Memory B cell (primary cell): ENCODE measurements at places on chromosomes 2 and 18.

DNA sequence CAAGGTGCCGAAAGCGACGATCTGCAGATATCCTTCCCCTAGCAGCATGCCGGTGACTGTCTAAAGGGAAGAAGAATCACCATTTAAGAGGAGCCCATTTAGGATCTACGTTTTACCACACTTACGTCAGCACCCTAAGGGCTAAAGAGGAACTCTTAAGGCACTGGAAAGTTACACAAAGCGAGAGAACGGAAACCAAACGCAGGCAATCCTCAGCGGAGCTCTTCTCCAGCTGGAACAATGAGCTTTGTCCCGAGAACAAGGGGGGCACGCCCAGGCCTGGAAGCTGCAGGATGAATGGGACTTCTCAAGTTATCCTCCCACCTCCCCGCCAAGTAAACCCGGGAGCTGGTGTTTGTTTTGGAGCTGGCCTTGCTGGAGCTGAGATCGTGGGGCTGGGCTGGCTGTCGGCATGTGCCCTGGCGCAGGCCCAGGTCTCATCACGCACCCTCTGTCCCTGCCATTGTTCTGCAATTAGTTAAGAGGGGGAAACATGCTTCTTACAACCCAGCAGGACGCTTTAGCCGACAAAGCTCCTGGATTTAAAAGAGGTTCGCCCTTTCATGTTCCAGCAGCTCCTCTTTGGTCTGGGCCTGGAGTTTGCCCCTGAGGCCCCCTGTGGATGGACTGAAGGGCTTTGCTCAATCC, 36.4 kb downstream of the PXDN start:
- no peak for DNase-seq

DNA sequence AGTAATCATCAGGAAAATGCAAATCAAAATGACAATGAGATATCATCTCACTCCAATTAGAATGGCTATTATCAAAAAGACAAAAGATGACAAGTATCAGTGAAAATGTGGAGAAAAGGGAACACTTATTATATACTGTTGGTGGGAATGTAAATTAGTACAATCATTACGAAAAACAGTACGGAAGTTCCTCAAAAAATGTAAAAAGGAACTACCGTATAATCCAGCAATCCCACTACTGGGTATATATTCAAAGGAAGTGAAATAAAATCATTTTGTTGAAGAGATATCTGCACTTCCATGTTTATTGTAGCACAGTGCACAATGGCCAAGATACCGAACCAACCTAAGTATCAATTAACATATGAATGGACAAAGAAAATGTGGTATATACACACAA, 52.4 kb upstream of the TEX51 start:
- no peak for DNase-seq

DNA sequence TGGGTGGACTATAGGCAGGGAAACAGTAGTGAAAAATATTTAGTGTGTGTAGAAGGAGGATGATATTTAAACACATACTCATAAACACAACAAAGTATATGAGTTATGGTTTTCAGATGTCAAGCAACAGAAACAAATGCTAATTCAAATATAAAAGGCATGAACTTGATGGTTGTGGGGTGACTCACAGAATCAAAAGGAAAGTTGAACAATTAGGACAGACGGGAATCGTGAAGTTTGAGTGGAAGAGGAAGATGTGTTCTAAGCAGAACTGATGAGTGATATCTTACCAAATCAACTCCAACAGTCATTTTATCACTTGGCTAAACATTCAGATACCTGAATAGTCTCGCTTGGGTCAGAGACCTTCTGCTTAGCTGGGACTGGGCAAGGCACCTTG, 53.6 kb upstream of the ITGA6 start:
- DNase-seq: no peak

- no peak for DNase-seq
Observed at GRCh38 chr18:49757513-49758262, 55.6 kb downstream of the ACAA2 start.

DNA sequence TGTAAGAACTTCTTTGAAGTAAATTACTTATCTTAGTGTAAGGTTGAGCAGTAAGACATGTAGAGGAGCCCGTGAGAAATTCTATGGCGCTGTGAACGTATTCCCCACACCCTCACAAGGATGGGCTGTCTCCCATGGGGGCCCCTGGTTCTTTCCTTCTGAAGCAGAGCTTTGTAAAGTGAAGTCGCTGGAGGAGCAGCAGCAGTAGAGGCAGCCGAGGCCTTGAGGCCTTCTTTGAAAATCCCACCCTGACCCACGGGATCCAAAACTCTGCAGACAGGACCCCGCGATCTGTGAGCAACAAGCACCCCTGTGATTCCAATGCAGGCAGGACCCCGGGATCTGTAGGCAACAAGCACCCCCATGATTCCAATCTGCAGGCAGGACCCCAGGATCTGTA, 23.8 kb upstream of the SNTG2 start:
- no peak for DNase-seq

DNA sequence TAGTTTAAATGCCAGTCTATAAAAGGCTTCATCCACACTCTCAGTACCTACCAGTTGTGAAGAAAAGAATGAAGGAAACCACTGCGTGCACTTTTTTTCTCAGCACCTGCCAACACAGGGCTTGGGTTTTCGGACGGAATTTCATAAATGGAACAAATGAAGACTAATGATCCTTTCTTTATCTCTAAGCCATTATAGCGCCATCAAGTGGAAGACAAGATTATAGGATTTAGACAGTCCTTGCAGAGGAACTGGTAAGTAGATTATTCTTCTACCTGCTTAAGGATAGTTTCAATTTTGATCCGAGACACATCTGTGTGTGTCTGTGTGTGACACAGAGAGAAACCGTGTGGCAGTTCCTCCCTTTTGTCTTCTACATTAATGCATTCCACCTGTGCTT, 245.6 kb downstream of the NRXN1 start:
- no peak for DNase-seq

- DNase-seq: no peak
Observed at GRCh38 chr2:145812165-145812554, 1292.2 kb upstream of the ZEB2 start.

DNA sequence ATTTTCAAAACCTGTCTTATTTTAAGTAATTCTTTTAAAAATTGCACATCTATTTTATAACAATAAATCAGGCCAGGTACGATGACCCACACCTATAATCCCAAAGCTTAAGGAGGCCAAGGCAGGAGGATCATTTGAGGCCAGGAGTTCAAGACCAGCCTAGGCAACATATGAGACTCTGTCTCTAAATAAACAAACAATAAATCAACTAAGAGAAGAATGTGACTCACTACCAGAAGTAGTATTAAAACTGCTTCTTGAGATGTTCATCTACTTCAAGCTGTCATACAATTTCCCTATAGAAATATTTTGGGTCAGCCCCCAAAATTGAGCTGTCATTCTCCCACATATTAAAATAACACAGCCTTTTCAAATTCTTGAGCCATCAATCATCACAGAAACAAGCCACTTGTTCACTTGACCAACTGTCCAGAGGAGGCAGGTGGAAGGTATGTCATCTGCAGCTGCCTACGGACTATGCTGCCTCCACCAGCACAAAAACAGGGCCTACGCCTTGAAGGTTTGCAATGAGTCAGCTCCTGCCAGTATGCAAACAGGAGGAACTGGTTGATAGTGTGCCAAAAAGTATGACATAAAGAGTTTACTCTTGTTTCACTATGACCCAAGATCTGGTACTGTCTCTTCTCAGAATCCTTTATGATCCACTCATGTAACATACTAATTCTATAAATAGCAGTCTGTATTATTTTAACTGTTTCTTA, 33.6 kb downstream of the KIDINS220 start:
- no peak for DNase-seq

DNA sequence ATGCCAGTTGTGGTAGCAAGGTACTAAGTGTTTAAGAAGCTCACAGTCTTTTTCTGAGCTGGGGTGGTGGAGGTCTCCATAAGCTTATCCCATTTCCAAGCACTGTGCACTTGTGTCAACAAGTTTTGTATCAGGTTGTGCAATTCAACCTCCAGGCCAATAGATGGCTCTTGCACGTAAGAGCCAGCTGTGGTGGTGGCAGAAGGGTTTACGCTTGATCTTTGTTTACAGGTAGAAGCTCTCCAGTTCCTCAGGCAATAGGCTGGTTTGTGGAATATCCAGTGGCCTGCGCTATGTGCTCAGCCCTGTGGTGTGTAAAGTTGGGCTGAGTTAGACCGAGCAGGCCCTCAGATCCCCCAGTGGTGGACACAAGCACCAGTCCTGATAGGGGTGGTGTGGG, 89.7 kb upstream of the CNTNAP5 start:
- no peak for DNase-seq

DNA sequence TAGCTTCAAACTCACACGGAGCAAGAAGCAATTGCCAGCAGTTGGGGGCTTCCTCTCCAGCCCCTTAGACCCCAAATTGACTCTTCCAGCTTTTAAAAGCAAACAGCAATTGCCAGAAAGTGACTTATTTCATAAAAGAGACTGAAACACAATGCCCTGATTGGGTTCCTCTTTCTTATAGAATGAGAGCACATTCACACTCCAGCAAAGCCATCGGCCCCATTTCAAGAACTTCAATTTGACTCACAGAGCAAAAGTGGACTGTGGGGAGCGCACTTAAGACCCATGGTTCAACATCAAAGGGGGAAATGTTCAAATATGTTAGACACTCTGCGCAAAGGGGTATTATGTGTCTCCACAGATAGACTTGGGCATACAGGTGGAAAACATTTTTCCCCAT, 484.7 kb downstream of the BCL11A start:
- DNase-seq: no peak

- no peak for DNase-seq
Observed at GRCh38 chr2:40470822-40471813, 19.2 kb upstream of the SLC8A1 start.

GRCh38 chr2:60356346-60356745, 197.1 kb downstream of the BCL11A start:
- no peak for DNase-seq

GRCh38 chr2:172215172-172215935, 112.7 kb upstream of the DLX2 start:
- no peak for DNase-seq

DNA sequence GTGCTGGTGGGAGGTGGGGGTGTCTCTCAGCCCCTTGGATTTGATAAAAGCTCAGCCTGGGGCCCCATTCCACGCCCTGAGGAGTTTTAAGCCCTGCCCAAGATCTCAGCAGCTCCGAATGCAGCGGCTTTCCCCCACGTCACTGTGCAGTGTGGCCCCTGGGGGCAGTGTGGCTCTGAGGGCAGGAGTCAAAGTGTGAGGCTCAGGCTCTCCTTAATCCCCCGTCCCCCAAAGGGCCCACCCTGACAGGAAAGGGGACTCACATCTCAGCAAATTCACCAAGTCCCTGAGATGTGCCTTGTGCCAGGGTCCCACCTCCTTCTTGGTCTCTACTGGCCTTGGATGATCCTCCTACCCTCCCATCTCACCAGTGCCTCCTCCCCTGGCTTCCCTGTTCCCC, 25.2 kb downstream of the NPPC start:
- no peak for DNase-seq

DNA sequence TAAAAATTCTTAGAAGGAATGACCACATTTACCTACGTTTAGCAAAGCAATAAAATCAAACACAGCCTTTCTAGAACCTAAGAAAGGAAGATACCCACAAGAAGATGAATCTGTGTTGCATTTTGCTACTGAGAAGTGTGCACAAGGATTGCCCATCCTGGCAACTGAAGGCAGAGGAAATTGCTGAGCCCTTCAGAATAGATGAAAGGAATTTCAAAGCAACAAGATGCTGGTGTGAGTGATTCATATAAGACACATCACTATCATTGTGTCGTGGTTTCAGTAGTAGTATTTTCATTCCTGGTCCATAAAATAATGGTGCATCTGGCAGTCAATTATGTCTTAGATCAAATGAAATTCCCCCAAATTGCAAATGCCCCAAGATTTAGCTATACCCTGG, 48.4 kb upstream of the ANKRD44 start:
- no peak for DNase-seq

DNA sequence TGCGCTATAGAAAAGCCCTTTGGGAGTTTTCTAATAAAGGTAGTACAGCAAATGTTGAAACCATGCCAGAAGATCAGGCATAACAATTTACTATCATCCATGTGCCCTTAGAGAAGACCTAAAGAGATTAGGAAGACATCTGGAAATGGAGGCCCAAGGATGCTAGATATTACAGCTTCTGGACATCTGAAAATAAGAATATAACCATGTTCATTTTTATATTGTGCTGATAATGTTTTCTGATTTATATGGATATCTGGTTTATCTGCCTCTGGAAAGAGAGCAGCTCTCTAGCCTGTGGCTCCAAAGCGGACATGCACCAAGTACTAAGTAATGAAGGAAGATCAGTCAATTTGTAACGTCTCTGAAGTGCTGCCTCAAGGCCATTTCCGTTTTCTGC, 478.0 kb upstream of the DDX18 start:
- no peak for DNase-seq

GRCh38 chr18:63106727-63107126, 212.8 kb downstream of the BCL2 start:
- no peak for DNase-seq

DNA sequence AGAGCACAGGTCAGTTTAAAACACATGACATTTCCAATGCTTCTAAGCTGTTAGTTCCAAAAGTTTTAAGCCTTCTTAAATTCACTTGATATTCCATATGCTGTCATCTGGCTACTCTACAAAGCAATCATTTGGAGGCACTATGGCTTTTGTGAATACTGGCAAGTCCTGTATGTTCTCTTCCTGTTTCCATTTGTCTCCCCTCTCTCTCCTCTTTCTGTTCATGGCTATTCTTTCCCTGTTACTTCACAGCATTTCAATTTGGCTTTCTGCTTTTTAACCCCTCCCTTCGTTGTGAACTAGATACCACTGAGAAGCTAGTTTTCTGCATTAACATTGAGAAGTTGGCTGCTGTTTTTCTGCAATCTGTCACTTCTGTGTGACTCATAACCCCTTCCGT, 1337.2 kb upstream of the CELF4 start:
- DNase-seq: no peak

DNA sequence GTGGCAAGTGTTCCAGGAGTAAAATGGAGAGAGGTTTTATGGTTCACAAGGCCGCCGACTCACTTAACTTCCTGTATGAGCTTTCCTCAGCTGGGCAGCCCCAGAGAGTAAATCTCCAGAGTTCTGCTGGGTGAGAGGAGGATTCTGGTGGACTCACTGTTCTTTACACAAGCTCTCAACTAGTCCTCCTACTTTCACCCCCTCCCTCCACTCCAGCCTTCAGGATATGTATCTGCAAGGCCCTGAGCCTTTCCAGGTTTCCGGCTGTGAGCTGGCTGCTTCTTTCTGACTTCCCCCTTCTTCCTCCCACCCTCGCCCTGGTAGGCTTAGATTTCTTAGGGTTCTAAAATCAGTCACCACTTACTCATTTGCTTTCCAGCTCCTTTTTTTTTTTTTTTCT, 34.0 kb downstream of the EML6 start:
- peak; percentile 23 for DNase-seq

DNA sequence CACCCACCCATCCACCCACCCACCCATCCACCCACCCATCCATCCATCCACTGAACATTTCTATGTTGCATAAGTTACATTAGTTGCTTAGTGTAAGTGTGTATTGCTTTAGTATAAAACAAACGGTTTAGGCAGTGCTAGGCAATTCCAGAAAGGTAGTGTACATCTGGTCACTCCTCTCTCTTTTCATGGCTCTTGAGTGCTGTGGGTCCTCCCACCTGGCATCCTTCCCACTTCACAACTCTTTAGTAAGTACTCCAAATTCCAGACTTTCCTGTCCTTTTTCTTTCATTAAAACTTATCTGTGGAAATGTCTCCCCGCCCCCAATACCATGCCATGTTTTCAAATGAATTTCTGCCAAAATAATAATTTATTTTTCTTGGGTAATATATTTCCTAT, 122.5 kb downstream of the PLEKHM3 start:
- no peak for DNase-seq
